Liver (tissue), 10 donors: ENCODE measurements at places on chromosomes 13 and 19. TPM values are rescaled to one million over a fixed set of nuclear protein-coding genes. Genes with fewer than 3 reads are reported as not detected.
A peak's percentile ranks its signal among the peaks of the same experiment; 100 is the strongest.

DNA sequence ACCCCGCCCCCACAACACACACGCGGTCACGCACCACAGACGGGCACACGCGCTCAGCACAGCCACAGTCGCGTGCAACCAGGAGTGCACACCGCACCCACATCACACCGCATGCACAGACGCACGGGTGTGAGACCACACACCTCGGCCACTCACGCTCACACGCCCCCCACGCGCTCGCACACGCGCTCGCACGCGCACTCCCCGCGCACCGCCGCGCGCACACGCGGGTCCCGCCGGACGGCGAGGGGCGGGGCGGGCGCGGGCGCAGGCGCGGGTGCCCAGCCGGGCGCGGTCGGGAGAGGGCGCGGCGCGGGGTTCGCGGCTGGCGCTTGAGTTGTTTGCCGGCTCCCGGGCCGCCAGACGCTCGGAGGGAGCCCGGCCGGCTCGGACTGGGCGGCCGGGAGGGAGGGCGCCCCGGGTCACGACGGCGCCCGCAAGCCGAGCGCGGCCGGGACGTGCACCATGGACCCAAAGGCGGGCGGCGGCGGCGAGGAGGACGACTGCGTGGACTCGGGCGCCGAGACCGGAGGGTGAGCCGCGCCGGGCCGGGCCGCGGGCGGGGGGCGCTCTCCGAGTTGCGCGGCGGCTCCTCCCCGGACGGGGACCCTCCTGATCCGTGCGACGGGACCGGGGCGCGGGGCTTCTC is at the start of gene FAM124A:
FAM124A (plus strand) TSS at position 362 of the 649 bp plus-strand sequence; CDS start at position 466, 104 bp downstream.
- peak; percentile 42 for DNase-seq

The SBSN gene
- polyA plus RNA-seq: not detected

- no peak for DNase-seq
Measured at GRCh38 chr13:113664751-113665596, 2.0 kb upstream of the GRK1 start.

The CEACAM4 gene
- polyA plus RNA-seq: 0.63 TPM

DNA sequence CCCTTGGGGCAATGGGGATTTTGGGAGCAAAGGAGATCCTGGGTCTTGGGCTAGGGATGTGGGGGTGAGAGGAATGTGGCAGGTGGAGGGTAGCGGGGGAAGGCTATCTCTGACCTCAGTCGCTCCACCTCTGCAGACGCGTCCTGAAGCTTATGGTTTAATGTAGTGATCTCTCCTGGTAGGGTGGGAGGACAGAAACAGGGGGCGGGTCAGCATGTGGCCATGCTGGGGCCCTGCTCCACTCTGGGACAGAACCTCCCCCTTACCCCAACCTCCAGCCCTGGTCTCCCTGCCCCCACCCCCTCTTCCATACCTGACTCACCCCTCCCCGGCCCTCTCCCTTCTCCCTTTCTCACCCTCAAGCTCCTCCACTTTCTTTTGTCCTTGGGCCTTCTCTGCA is 1.4 kb downstream of the BST2 start:
- DNase-seq: no peak

GRCh38 chr13:110185696-110186095 is 121.3 kb downstream of the COL4A1 start:
- no peak for DNase-seq

GRCh38 chr13:26558987-26559386 is 1.5 kb downstream of the WASF3 start:
- no peak for DNase-seq

DNA sequence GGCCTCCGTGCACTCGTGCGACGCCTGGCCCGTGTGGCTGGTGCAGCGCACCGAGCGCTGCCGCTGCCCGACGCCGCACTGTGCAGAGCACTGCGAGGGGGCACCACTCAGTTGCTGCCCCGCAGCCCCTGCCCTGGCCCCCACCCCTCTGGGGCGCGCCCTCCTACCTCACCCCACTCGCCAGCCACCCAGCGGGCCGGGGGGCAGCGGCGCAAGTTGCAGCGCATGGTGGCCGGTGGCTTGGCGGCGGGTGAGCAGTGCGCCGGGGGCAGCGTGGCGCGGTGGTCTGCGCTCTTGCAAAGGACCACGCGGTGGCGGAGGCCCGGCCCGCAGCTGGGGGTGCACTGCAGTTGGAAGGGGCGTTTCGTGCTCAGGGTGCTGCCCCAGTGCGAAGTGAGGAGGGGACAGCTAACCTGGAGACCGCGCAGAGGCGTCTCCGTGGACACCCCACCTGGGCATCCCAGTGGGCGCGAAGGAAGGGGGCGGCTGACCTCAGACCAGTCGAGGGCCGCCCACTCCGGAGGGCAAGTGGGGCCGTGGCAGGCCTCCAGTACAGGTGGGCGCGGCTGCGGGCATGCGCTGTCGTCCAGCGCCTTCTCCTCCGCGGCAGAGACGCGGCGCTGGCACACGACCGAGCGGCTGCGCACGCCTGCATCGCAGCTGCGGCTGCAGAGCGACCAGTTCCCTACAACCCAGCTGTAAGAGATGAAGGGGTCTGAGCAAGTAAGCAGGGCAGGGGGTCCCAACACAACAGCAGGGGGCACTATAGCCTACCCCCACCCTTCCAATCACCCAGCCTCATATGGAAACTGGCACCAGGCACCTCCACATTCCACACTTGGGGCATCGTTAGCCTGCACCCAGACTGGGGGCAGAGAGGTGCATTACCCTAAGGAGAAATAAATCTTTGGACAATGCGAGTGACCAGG is 8.0 kb upstream of the MYO1F start:
- no peak for DNase-seq

GRCh38 chr13:67146523-67147130 is 83.5 kb downstream of the PCDH9 start:
- no peak for DNase-seq

GRCh38 chr13:25588336-25589060 is 216.7 kb downstream of the ATP8A2 start:
- no peak for DNase-seq

DNA sequence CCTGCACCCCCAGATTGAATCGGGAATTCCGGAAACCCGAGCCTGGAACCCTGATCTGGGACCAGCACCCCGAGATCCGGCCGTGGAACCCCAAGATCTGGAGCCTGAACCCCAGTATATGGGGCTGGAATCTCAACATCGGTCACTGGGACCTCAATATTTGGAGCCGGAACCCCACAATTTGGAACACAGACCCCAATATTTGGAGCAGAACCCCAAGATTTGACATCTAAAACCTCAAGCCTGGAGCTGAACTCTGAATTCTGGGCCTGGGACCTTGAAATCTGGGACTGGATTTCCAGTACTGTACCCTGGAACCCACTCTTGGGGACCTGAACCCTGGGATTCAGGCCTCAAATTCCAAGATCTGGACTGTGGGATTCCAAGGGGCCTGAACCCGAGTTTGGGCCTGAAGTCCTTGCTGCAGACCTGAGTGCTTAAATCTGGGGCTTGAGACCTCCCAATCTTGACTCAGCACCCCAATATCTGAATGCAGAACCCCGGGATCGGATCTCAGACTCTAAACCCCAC is 629 bp downstream of the LRFN3 start:
- no peak for DNase-seq

The ATXN8OS gene
- not detected for polyA plus RNA-seq

DNA sequence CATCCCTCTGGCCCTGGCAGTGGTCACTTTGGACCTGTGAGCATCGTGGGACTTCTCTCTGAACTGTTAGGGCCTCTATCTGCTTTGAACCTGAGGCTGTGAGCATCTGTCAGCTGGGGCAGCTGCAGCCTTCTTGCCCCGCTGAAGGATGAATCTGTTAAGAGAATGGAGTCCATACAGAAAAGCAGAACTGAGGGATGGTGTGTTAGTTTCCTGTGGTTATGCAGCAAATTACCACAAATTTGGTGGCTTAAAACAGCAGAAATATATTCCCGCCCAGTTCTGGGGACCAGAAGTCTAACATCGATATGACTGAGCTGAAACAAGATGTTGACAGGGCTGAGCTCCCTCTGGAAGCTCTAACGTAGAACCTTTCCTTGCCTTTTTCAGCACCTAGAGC is 1.6 kb upstream of the ZNF497 start:
- no peak for DNase-seq

DNA sequence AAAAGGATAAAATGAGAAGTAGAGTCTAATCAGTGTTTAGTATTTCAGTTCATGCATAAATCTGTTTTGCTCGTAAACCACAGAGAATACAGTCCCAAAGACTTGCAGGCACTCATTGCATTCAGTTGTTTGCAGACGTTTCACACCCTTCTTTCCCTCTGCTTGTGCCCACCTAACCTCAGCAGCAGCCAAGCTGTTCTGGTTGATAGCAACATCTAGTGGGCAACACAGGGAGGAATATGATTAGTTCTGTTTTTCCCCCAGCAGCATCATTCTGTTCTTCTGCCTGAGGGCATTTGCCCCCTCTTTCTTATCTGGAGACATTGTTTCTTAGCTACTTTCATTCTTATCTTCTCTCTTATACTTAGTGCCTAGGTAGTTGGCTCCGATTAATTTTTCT is 135.6 kb downstream of the PAN3 start:
- no peak for DNase-seq

DNA sequence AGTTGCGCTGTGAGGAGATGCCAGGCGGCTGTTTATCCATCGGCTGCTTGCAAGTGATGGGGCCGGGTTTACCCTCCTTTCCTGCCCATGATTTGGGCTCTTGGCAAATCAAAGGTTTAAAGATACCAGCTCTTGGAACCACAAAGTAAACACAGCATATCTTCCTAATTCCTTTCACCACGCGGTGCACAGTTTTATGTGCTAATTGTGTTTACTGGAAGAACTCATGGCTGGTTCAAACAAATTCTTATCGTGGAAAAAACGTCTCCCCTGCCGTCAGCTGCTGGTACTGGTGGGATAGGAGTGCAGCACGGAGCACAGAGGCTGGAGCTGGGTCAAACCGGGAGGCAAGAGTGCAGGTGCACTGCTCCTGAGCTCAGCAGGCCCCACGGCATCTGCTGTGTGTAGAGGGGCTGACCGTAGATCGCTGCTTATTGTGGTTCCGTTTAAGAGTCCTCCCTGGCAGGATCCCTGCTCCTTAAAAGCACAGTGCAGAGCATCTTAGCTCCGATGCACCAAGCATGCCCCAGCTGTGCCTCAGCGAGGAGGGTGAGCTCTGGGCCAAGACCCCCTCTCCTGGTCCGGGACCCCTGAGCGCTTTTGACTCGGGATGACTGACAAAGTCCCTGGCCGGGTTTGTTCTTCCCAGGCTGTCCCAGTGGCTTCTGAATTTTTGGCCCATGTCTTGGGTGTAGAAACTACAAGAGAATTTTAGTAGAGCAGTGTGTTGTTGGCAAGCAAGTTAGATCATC is 51.3 kb upstream of the GAS6 start:
- peak; percentile 14 for DNase-seq

- DNase-seq: no peak
Measured at GRCh38 chr13:99990126-99990977, 8.8 kb downstream of the ZIC2 start.

GRCh38 chr13:75771818-75772217 is 135.7 kb downstream of the LMO7 start:
- DNase-seq: no peak
